PC-3 (cell line): ENCODE measurements at places on chromosomes 5 and 9. TPM values are rescaled to one million over a fixed set of nuclear protein-coding genes. Genes with fewer than 3 reads are reported as not detected.

Gene C9
- not detected in 2 replicates for total RNA-seq

Gene ENTREP1
- total RNA-seq, result 0.36 and 0.46 TPM in 2 replicates

Gene DRD1
- not detected in 2 replicates for total RNA-seq

Gene ASS1
- 74.1 and 83.0 TPM in 2 replicates for total RNA-seq

Gene CAVIN4
- 0.95 and 1.0 TPM in 2 replicates for total RNA-seq

Gene ENTPD8
- 0.17 TPM in 1 of 2 replicates, not detected in the other for total RNA-seq

Gene GABRB2
- total RNA-seq, result not detected in 2 replicates
